GM19239 (cell line): ENCODE measurements at places on chromosomes 16 and 17.

GRCh38 chr17:73534209-73534909 is 109.9 kb downstream of the SDK2 start:
- DNase-seq: no peak

DNA sequence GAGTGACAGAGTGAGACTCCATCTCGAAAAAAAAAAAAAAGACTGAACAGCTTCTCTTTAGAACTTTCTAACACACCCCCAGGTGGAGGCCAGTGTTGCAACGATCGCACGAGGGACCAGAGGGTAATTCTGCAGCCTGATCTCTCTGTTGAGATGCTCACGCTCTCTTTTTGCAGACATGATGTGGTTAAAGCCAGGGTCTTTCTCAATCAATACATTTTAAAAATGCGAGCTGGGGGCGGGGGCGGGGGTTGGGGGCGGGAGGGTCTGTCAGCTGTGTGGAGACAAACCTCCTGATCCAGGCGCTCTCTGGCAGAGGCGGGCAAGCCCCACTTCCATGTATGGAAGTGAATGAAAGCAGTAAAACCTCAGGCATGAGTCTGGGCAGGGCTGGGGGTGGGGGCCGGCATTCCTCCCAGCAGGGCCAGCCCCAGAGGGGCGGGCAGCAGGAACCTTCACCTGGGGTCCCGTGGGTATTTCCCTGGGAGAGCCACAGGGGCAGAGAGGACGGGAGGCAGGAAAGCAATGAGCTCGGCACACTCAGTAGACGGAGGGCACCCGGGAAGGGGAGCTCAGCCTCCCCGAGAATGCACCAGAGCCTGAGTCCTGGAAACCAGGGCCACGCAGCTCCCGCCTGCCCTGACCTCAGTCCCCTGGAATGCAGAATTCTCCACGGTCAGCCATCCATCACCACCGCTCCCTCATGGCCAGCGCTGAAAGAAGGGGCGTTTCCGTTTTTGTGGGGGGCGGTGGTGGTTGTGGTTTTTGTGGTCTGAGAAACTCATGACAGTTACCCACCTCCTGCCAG is 28.0 kb downstream of the NXN start:
- DNase-seq: no peak

DNA sequence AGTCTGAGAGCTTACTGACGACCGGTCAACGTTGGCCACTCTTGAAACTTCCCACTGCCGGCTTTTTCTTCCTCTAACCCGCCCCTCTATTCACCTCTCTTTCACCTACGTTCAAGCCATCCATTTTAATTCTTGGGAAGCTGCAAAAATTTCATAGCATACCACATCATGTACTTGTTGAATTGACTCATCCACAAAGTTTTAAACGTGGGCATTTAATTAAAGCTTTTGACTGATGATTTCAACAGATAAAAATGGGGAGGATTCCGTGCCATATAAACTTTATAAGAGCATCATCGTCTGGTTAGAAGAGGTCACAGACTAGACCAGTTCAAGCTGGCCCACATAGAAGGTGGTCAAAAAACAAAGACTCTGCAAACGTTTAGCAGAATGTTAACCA is 22.5 kb downstream of the VPS53 start:
- DNase-seq: no peak

- no peak for DNase-seq
These were observed 25.2 kb downstream of the ADGRG5 start for GRCh38 chr16:57567691-57568090.

- no peak for DNase-seq
These were observed 18.9 kb downstream of the RARA start for GRCh38 chr17:40327735-40328385.

- no peak for DNase-seq
These were observed 25.6 kb upstream of the PMFBP1 start for GRCh38 chr16:72197545-72197944.

DNA sequence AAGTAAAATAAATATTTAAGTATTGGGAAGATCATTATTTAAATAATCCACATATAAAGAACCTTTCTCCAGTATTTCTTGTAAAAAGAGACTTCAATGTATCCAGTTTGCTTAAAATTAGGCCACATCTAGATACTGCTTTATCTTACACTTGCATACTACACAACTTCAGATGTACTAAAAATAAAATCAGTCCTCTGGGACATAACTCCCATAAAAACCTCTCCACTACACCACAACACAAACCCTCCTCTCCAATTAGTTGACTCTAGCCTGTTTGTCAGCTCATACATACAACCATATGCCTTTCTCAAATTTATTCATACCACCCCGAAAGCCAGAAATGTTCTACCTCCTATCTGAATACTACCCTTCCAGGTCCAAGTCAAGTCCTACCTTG is 21.6 kb downstream of the SPOP start:
- DNase-seq: no peak

GRCh38 chr16:10608687-10609401 is 28.4 kb upstream of the EMP2 start:
- DNase-seq: no peak

DNA sequence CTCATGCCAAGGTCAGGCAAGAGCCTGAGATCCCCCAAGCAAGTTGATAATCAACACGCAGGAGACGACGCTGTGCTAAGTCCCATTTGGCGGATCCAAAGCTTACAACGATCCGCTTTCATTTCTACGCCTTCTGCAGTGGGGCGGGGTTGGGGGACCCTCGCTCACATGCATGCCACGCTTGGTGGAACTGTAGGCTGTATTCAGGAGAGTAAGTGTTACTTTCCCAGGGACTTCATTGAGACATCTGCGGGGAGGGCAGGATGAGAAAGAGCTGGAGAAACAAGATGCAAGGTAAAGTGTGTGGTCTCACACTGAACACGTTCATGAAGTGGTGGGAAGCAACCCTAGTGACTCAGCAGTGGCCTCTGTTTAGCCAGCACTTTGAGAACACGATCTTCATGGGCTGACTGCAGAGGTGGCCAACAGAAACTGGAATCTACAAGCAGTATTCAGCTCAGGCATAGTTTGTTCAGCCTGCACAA is 100.5 kb downstream of the XYLT1 start:
- no peak for DNase-seq

GRCh38 chr17:348012-348411 is 4.6 kb downstream of the RPH3AL start:
- no peak for DNase-seq

GRCh38 chr17:21039839-21040575 is 2.8 kb downstream of the USP22 start:
- DNase-seq: no peak

GRCh38 chr16:7843261-7843660 is 510.6 kb downstream of the RBFOX1 start:
- DNase-seq: no peak

DNA sequence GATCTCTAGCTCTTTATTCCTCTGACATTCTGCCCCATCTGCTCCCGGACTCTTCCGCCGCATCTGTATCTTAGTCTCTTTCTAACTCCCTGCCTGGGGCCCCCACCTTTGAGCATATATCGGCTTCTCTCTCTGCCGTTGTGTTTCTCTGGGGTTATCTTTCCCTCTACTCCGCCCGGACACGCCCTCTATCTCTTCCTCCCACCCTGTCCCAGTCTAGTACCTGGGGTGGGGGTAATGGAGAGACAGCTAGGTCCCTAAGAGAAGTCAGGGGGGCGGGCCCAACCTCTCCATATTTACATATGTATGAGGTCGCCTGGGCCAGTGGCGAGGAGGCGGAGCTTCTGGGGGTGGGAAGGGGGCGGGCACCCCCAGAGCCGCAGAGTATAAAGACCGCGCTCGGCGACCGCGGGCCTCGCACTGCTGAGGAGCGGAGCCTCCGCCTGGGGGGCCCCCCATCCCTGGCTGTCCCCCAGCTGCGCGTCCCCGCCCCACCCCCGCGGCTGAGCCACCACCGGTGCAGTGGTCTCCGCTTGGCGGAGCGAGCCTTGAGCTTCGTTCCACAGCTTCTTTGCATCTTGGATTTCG is at the start of gene ATP1B2:
Gene ATP1B2 (plus strand): TSS at position 418 of the 588 bp plus-strand sequence. CDS start 593 bp downstream, outside the sequence.
- peak; percentile 54 for DNase-seq

DNA sequence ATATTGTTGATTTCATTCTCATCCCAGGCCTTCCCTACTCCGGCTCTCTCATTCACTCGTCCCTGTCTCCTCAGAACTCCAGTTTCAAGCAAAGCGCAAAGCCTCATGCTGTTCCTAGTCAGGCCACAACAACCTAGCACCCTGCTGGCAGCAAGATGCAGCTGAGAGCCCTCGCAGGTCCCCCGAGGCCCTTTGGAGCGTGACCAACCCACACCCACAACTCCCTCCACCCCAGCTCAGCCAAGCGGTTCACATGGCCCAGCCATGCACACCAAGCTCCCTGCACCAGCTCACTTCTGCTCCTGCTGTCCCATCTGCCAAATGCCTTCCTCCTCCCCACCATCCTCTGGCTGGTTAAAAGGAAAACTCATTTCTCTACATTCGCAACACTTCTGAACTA is 195.8 kb downstream of the IRX5 start:
- no peak for DNase-seq

DNA sequence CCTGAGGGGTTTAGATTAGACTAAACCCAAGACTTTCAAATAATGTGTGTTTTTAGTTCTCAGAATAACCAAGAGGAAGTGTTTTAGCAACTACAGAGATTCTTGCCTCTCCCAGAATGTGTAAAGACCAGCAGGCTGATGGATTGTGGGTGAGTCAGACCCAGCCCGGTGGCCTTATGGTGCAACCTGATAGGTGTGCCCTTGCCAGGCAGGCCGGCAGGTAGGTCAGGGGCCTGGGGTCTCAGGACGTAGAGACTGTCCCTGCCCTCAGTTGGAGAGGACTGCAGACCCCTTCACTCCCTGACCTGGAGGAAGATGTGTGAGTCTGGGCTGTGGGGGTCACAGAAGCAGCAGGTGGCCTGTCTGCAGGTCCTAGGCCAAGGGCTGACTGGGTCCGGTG is 47.2 kb upstream of the ACSF3 start:
- no peak for DNase-seq

DNA sequence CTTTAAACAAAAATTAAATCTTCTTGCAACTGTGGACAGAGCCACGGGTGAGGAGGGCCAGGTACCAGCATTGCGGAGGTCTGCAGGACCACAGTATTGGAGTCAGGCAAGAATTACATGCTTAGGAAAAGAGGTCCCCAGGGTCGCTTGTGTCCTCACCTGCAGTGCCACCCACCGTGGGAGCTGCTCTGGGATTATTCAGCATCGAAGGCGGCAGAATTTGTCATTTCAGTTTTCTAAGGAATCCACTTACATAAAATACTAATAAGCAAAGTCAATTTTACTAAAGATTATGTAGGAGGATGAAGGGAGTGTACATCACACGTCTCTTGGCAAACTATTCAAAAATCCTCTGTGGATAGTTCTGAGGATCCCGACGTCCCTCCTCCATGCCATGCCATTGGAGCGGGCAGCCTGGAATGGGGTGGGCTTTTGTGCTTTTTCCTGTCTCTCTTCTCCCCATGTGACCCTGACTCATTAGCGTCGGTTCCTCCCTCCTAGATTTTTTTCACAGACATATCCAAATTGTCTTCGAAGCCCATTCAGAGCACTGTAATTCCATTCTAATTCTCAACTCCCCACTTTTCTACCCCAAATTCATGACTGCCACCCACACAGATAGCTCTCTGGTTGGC is 3.0 kb upstream of the PIK3R6 start:
- no peak for DNase-seq

- peak; percentile 55 for DNase-seq
These were observed 62.2 kb downstream of the DHRS7C start for GRCh38 chr17:9729034-9729650.

GRCh38 chr16:4698321-4699045 is 5.1 kb downstream of the NUDT16L1 start:
- no peak for DNase-seq

GRCh38 chr16:64469906-64470702 is 651.8 kb downstream of the CDH11 start:
- no peak for DNase-seq

DNA sequence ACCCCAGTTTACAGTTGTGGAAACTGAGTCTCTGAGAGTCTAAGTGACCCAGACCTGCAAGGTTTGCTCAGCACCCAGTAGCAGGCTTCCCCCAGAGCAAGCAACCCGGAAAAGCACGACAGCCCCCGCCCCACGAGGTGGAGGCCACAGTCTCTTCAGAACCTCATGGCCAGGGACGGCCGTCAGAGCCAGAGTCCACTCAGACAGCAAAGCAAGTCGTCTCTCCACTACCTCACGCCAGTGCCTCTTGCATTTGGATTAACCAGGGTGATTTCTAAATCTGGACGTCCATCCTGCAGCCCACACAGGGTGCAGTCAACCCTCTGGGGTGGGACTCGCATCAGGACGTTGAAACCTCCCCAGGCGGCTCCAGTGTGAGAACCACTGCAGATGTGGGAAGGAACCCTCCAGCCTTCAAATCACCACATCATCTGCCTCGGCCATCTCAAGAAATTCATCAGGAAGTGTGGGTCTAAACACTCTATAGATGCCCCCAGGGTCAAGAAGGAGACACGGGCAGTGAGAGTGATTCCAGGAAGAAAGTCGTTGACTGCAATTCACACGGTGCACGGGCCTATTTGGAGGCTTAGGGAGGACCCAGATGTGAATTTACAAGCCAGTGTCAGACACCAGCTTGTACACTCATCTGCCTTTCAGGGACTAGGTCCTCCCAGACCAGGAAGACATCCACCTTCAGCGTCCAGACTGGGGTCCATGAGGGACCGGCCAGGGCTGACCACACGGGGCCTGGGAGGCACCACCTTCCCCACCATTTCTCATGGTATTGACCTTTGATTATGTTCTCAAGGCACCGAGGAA is 20.2 kb upstream of the RBFOX3 start:
- DNase-seq: no peak

GRCh38 chr17:29615492-29616299 is 7.0 kb downstream of the CORO6 start:
- peak; percentile 82 for DNase-seq

- no peak for DNase-seq
These were observed 5.3 kb downstream of the ARHGAP17 start for GRCh38 chr16:25009822-25010221.
